Tibial nerve (tissue), 4 donors: ENCODE measurements at places on chromosomes 1 and 21. TPM values are rescaled to one million over a fixed set of nuclear protein-coding genes. Genes with fewer than 3 reads are reported as not detected.
A peak's percentile ranks its signal among the peaks of the same experiment; 100 is the strongest.

The TMCC2 gene
- total RNA-seq: 4.8 TPM

GRCh38 chr1:182453631-182454030, 3.7 kb downstream of the RGSL1 start:
- DNase-seq: no peak

DNA sequence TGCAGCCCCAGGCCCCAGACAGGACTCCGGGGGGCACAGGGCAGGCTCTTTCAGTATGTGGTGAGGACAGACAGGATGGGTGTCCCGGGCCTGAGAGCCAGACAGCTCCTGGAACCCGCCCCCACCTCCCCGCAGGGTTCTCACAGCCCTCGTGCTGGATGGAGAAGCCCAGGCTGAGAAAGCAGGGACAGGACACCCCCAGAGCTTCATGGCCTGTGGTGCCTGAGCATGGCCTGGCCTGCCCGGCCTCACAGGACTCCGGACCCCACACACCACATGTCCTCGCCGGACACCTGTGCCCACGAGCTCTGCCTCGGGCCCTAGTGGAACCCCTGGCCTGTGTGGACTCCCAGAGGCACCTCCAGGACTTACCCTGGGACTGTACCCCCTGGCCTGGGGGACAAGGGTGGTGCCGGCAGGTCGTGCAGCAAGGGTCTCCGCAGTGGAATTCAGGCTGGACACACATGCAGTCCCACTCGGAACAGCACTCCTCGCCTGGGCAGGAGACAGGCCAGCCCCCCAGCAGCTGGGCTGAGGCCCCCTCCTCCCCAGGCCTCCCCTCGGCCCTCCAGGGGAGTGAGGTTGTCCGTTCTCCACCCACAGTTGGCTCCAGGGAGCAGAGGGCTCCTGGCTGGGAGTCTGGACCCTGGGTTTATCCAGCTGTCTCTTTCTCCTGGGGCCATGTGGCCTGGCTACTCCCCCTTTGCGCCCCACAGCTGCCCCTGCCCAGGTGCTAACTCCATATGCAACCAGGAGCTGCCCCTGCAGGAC, 1.2 kb downstream of the TNFRSF18 start:
- no peak for DNase-seq

DNA sequence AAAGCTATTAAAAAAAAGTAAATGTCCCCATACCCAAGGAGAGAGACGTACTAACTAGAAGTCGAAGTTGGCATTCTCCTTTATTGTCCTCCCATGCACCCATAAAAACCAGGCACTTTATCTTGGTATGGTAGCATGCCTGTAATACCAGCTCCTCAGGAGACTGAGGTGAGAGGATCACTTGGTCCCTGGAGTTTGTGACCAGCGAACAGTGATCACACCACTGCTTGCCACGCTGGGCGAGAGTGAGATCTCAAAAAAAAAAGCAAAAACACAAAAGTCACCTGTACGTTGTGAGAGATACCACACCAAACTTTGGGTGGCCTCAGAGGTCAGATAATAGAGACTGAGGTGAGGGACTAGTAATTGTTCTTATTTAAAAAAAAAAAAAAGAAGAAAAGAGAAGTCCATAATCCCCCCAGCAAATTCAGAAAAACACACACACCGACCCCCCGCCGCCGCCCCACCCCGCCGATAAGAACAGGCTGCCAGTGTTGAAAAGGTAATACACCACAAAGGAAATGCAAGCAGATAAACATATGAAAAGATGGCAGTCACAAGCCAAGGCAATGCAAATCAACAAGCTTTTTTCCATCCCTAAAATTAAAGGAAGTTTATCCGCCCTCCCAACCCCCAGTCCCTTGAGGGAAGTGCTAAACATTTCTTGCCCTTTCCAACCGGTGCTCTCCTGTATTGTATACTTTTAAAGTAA, 3.6 kb downstream of the L1TD1 start:
- no peak for DNase-seq

GRCh38 chr1:165683848-165684485, 14.4 kb downstream of the ALDH9A1 start:
- no peak for DNase-seq

GRCh38 chr1:208235982-208236761, 8.0 kb downstream of the PLXNA2 start:
- peak; percentile 28 for DNase-seq

- peak; percentile 67 for DNase-seq
These were observed 36.4 kb downstream of the ZNF697 start for GRCh38 chr1:119611701-119612113.

DNA sequence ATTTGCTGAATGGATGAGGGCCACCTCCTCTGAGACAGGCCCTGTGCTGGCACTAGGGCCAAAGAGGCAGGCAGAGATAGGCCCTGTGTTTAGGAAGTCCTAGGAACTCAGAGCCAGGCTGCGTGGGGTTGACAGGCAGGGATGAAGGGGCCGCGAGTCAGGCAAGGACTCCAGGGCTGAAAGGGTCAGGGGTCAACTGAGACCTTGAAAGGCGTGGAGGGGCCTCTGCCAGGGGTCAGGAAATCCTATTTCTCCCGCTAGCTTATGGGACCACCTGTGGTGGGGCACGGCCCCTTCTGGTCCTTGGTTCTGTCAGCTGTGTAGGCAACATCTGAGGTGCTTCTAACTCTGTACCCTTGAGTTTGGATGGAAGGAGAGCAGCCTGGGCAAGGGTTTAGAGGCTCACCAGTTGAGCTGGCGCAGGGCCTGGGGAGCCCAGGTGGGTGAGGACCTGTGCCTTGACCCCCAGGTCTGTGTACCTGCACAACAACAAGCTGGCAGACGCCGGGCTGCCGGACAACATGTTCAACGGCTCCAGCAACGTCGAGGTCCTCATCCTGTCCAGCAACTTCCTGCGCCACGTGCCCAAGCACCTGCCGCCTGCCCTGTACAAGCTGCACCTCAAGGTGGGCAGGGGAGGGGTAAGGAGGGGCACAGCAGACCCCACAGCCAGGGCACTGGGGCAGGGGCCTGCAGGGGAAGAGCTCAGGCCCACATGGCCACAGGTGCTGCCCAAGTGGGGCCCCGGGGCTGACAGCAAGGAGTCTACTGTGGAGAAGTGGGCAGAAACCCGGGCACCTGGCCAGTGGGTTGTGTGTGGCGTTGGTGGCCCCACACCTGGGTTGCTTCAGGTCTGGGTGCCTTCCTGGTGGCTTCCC, 14.9 kb downstream of the PODN start:
- no peak for DNase-seq

DNA sequence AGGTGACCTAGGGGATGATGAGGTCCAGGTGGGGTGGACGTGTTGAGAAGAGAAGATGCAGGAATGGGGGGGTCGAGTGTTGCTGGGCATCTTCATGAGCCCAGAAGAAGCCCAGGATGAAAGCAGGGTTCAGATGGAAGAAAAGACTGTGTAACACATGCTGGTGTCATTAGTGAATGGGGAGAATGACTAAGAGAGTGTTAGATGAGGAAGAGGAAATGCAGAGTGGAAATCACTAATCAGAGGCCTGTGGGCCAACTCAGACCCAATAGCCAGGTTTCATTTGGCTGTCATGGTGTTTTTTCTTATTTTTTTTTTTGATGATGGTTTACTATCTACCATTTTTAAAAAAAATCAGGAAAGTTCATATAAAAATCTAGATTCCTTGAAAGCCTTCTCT, 180.8 kb upstream of the CAMK1G start:
- DNase-seq: no peak

DNA sequence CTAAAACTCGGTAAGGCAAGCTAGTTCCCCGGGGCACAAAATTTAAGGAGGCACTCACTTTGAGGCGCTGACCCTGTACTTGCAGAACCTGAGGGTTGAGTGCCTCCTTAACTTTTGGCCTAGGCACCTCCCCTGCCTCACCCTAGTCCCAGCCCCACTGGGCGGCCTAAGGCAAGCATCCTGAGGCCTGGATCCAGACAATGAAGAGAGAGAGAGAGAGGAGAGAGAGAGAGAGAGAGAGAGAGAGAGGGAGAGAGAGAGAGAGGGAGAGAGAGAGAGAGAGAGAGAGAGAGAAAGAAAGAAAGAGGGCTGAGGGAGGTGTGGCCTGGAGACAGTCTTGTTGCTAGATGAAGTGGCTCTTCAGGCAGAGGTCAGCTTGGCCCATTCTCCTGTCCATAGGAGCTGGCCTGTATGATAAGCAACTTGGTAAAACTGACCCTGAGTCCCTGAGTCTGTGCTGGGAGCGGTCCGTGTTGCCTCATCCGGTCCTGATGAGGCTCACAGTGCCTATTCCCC, 7.4 kb upstream of the LRRN2 start:
- no peak for DNase-seq

GRCh38 chr1:57866998-57867397, 443.1 kb upstream of the DAB1 start:
- no peak for DNase-seq

The SERPINC1 gene
- not detected for total RNA-seq
